Lung microvascular endothelial cell (primary cell): ENCODE measurements at places on chromosomes 4 and X. TPM values are rescaled to one million over a fixed set of nuclear protein-coding genes. Genes with fewer than 3 reads are reported as not detected.

Gene TMEM255A
- total RNA-seq, result not detected in 2 replicates

Gene CXorf65
- not detected in 2 replicates for total RNA-seq

Gene GUCY1B1
- total RNA-seq, result 1.4 and 4.1 TPM in 2 replicates

Gene MAOB
- total RNA-seq, result not detected in 2 replicates
